Fibroblast of skin of scalp (primary cell): ENCODE measurements at places on chromosomes 13 and 19.
A peak's percentile ranks its signal among the peaks of the same experiment; 100 is the strongest.

GRCh38 chr19:2327773-2328400 lies 499 bp downstream of the LSM7 start:
- peak; percentile 93 for DNase-seq

GRCh38 chr13:82729401-82729800 lies 1152.9 kb downstream of the SLITRK1 start:
- no peak for DNase-seq

GRCh38 chr13:75790198-75790970 lies 154.3 kb downstream of the LMO7 start:
- DNase-seq, result no peak

- peak; percentile 68 for DNase-seq
These were observed 63.9 kb downstream of the LHFPL6 start for GRCh38 chr13:39538816-39539790.

DNA sequence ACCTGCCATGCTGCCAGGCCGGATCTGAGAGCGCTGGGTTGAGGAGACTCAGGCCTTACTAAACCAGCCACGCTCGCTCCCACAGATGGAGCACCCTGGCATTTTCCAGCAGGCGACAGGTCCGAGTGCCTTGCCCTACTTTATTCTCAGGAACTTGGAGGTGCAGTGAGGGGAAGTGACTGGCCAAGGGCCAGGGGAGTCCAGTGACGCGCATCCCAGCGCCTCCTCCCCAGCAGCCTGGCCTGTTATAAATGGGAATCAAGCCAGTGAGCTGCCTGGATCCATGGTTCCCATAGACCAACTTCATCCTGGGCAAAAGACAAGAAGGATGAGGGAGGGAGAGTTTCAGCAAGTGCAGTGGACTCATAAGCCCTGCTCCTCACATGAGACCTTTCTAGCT lies 35.5 kb downstream of the TMED1 start:
- DNase-seq, result no peak

DNA sequence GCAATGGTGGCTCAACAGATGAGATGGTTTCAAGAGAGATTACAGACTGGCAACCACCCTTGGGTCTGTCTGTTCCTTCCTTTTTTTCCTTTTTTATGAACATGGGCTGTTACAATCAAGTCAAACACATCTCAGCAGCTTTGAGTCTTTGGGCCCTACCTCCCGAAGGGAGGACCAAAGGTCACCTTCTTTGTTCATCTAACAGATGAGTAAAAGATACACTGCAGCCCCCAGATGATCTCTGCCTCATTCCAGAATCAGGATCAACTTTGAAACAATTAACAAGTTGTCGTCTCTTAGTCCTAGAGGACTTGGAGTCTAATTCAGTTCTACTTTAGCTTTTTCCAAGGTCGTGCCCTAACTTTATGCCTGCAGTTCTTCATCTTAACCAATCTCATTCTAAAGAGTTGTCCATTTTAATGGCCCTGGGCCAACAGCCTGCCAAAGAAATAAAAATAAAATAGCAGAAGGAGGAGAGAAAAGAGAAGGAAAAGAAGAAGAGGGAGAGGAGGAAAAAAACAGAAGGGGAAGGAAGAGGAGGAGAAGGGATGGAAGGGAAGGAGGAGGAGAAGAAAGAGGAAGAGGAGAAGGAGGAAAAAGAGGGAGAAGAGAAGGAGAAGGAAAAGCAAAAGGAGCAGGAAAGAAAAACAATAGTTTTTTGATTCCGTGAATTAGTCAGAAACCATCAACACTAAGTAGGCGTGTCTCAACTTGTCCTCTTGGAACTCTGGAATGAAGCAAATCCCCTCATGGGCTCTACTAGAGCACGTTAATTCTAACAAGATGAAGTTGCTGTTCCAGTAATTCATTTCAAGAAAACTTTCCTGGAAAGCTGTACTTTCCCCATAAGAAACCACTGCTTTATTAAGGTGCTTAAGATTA lies 281.2 kb downstream of the FOXO1 start:
- DNase-seq, result no peak

- DNase-seq, result no peak
These were observed 29.0 kb downstream of the CARS2 start for GRCh38 chr13:110676595-110677587.

GRCh38 chr13:40755082-40755700 lies 15.8 kb downstream of the MRPS31 start:
- no peak for DNase-seq

GRCh38 chr19:3765121-3765520 lies 2.6 kb downstream of the MRPL54 start:
- DNase-seq, result no peak
